Dorsolateral prefrontal cortex (tissue), 122 donors: ENCODE measurements at places on chromosomes 7 and 10. TPM values are rescaled to one million over a fixed set of nuclear protein-coding genes. Genes with fewer than 3 reads are reported as not detected.

- no peak for DNase-seq
These were observed 115.4 kb upstream of the ADO start for GRCh38 chr10:62688971-62689700.

DNA sequence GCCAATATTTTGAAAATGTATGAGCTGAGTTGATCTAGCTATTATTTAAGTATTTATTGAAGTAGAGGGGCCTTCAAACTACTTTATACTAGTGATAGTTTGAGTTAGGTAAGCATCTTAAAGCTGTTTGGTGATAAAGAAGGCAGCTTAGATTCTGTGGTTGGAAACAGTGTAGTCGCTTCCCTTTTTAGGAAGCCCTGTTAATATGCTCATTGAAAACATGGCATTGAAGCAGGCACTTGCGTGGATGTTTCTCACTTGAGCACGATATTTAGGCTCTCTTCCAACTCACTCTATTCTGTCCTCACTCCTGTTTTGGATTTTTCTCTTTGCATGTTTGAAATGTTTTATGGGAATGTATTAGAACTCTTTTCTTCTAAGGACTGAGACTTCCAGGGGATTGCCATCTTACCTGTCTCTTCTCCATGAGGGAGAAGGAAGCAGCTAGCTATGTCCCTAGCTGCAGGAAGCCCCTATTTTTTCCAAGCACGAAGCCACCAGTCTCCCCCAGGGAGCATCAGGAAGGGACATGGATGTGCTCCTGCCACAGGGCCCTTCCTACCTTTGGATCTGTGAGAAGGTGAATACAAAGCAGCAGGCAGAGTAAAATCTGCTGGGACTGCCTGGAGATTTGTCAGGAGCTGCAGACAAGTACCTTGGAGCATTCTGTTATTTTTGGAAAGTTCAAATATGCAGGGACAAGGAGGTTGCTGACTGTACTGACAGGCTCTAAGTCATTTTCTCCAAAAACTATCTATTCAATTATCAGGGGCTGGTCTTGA lies 22.0 kb upstream of the BMPR1A start:
- no peak for DNase-seq

Gene POM121C
- 56.6 TPM for total RNA-seq

Gene DDX21
- 17.8 TPM for total RNA-seq

Gene TAS2R41
- total RNA-seq = not detected

Gene TSPAN12
- 4.1 TPM for total RNA-seq

Gene MLXIPL
- total RNA-seq = 45.5 TPM

DNA sequence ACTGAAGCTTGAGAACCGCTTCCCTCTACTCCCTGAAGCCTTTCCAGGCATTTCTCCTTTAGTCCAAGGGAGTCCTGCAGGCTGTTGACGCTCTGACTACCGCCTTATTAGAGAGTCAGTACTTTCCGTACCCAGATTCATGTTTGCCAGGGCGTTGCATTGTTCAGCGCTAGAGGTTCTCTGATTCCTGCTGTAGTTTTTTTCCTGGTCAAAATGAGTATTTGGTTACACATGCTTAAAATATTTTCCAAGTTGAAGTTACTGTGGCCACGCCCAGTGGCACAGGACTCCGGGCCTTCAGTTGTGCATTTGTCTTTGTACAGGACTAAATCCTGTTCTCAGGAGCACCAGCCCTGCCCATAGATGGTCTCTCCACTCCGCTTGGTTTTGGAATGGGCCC lies 7.9 kb downstream of the MTURN start:
- no peak for DNase-seq

Gene TAS2R3
- total RNA-seq = 13.0 TPM

- no peak for DNase-seq
These were observed at the start of gene ZNF467 for GRCh38 chr7:149773446-149774236. TSS of gene ZNF467 (minus strand) at chr7:149773588. CDS start at chr7:149771032, 2,556 bp downstream.

Gene ZPBP
- total RNA-seq = not detected

Gene ERVW-1
- total RNA-seq = not detected

DNA sequence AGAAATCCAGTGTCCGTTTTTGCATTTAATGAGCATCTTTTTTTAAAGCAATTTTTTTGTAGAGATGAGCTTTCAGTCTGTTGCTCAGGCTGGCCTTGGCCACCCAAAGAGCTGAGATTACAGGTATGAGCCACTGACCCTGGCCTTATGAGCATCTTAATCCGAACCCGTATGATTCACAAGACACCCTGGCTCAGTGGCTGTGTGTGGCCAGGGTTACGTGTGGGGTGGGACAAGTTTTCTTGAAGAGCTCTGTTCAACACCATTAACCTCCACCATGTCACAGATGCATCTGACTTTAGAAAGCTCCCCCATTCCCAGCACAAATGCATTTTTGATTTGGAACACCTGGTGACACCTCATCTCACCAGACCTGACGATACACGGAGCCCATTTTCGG lies 166.5 kb upstream of the PITRM1 start:
- no peak for DNase-seq

Gene CDK14
- total RNA-seq = 172 TPM

Gene ZNF853
- total RNA-seq = 23.2 TPM

Gene IFRD1
- total RNA-seq = 70.6 TPM

Gene CDC14C
- not detected for total RNA-seq

GRCh38 chr10:75606203-75606779 lies 174.9 kb downstream of the LRMDA start:
- no peak for DNase-seq

Gene CHAT
- total RNA-seq = not detected

GRCh38 chr7:140127360-140128127 lies 49.2 kb downstream of the KDM7A start:
- no peak for DNase-seq

- no peak for DNase-seq
These were observed 276.7 kb downstream of the KIF20B start for GRCh38 chr10:89978081-89978480.

DNA sequence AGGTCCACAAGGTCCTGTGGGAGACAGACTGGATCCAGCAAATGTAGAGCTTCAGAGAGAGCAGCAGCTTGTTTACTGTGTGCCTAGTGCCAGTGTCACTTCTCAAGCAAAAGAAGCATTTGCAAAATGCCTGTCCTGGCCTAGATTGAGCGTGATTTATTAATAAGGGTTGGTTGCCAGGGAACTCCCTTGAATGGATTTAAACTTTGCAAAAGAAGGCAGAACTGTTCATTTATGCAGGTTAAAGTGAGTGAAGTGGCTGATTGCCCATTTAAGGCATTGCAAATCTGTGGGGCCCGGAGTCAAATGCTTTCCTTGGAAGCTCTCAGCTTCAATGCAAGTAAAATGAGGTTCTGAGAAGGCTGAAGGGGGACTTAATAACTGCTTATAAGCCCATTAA lies 71.3 kb downstream of the CDHR3 start:
- DNase-seq = no peak

DNA sequence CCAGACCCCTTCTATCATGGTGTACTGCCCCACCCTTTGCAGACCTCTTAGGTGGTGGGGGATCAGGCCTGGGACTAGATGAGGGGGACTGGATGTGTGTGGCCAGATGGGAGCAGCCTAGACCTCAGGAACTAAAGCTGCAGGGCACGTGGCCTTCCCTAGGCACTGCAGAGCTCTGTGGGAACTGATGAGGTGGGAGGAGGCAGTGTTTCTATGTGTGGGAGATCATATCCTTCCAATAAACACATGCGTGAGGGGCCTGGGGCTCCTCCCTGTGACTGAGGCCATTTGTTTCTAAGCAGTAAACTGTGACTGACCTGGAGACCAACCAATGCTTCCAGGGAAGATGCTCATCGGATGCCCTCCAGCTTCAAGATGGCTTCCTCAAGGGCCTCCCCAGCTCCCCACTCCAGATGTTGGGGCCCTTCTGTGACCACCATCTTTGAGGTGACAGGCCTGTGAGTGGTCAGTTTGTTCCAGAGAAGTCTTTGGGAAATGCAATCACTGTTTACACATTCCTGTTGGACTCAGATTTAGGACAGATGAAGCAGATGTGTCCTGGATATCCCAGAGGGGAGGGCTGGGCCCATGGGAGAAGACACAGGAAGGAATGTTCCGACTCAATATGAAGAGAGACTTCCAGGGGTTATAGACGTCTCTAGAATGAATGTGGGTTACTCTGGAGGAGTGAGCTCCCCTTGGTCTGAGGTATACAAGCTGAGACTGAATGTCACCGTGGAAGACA lies 23.6 kb upstream of the ZCCHC24 start:
- no peak for DNase-seq

DNA sequence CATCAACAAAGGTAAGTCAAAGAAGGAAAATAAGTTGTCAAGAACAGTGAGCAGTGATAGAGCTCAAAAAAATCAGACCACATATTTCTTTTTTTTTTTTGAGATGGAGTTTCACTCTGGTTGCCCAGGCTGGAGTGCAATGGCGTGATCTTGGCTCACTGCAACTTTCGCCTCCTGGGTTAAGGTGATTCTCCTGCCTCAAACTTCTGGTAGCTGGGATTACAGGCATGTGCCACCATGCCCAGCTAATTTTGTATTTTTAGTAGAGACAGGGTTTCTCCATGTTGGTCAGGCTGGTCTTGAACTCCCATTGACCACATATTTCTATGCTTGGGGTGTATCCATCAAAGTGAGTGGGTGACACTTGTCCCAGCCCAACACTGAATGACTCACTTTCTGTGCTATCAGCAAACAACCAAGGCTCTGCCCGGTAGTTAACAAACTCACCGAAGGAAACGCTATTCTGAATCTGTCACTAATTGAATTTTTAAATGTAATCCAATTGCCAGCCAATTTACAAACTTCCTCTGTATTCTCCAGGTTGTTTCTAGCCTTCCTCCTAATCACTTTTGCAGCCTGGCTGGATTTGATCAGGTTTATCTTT lies 19.6 kb upstream of the SMNDC1 start:
- DNase-seq = no peak

GRCh38 chr7:44980393-44981034 lies 1.7 kb upstream of the MYO1G start:
- DNase-seq = peak; percentile 29

Gene RELN
- 28.1 TPM for total RNA-seq

DNA sequence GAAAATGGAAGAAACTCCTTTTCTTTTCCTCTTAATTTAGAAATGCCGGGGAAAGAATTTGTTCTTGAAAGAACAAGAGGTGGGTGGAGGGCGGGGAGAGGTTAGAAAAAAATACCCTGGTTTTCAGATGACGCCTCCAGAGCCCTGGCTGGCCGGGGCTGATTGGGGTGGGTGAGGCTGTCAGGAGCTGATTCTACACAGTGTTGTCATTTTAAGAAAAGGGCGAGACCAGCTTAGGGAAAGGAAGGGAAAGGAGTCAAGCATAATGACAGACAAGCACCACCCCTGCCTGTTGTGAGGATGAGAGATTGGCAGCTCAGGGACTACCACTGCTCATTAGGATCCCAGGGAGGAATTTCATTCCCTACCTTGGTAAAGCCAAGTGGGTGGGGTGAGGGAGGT lies 9.9 kb upstream of the FAM180A start:
- DNase-seq = no peak

GRCh38 chr7:130794619-130794922 lies 60.6 kb upstream of the KLF14 start:
- DNase-seq = no peak

GRCh38 chr10:13949844-13950542 lies 363.2 kb downstream of the PRPF18 start:
- DNase-seq = no peak

Gene GRM3
- total RNA-seq = 69.9 TPM

DNA sequence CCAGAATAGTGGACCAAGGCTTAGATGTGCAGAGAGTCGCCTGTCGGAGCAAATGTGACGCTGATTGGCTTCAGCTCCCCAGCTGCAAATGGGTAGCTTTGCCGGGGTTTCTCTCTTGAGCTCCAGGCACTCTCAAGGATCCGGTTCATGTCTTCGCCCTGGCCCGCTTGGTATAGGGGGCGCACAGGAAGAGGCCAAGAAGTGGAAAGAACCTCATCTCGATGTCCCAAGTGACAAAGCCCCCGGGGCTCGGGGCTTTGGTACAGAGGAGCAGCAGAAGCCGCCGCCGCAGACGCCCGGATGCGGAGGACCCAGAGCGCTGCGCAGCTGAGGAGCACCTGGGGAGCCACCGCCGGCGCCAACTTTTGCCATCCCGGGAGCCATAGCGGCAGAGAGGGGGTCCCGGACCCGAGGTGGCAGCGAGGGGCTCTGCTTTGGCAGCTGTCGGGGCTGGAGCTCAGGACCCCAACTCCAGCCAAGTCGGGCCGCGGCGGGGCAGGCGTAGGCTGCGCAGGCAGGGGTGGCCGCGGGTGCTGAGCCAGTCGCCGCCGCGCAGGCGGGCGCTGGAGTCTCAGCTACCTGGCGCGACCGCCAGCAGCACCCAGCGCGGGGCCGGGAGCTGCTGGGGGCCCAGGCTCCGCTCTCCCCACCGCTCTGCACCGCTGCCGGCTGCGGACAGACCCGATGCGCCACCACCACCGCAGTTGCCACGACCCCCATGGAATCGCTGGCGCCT lies 466.6 kb downstream of the XPNPEP1 start:
- no peak for DNase-seq

GRCh38 chr7:137987018-137987349 lies 14.9 kb downstream of the CREB3L2 start:
- DNase-seq = no peak

GRCh38 chr10:68049289-68050078 lies 25.6 kb downstream of the HERC4 start:
- no peak for DNase-seq

Gene TMEM178B
- 90.7 TPM for total RNA-seq

GRCh38 chr10:38027986-38028385 lies 17.5 kb downstream of the ZNF33A start:
- no peak for DNase-seq

Gene DMTF1
- total RNA-seq = 143 TPM

DNA sequence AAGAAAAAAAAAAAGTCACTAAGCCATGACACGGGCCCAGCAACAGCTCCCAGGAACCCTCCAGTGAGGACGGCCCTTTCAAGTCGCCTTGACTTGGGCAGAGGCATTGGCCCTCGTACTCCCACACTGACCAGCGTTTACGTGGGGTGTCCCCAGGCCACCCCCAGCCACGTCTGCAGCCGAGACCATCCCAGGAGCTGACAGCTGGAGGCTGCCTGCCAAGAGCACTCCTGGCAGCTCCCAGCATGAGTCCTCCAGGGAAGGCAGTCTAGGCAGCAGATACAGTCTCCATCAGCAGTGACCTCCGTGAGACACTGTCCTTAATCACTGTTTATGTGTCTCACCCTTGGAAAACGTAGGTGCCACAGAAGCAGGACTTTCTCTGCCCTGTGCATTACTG lies 86.5 kb downstream of the PROSER2 start:
- no peak for DNase-seq

GRCh38 chr7:93044147-93044810 lies 73.5 kb downstream of the SAMD9 start:
- DNase-seq = no peak

GRCh38 chr10:88617772-88618300 lies 31.3 kb downstream of the LIPJ start:
- no peak for DNase-seq

Gene PPP1R17
- 1.0 TPM for total RNA-seq
